ENCODE measurements at places on chromosomes 3 and 15. TPM values are rescaled to one million over a fixed set of nuclear protein-coding genes. Genes with fewer than 3 reads are reported as not detected.

GRCh38 chr3:59126446-59126845, 76.6 kb upstream of the CFAP20DC start:
- DNase-seq: no peak

DNA sequence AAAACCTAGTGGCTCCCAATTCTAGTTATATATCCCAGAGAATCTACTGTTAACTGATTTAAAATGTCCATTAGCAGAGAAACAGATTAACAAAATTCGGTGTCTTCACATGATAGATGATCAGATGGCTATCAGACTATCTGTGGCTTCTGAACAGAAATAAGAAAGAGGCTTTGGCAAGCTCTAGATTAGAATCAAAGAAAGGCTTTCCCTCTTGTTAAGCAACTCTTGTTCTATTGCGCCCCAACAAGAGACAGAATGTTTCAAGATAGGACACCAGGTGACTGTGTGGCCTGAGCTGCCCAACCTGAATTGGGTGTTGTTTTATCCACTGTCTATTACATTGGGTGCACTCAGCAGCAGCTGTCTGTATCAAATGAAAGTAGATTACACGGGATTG, 483.7 kb downstream of the FHIT start:
- DNase-seq: no peak

DNA sequence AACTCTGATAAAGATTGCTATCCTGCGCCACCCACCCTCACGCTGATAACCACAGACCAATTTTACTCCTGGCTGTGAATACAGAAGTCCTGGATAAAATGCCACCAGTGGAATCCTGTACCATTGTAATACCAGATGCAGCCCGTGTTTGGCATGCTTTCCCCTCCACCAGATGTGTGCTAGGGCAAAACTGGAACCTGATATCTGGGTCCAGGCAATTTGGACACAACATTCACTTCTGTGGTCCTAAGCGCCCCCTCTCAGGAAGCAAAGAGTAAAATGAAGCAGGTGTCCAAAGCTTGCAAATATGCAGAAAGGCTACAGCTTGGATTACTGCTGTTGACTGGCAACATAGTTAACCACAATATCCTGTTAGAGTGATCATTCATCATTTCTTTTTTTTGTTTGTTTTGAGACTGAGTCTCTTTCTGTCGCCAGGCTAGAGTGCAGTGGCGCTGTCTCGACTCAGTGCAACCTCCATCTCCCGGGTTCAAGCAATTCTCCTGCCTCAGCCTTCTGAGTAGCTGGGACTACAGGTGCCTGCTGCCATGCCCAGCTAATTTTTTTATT, 32.8 kb downstream of the LOXL1 start:
- no peak for DNase-seq

DNA sequence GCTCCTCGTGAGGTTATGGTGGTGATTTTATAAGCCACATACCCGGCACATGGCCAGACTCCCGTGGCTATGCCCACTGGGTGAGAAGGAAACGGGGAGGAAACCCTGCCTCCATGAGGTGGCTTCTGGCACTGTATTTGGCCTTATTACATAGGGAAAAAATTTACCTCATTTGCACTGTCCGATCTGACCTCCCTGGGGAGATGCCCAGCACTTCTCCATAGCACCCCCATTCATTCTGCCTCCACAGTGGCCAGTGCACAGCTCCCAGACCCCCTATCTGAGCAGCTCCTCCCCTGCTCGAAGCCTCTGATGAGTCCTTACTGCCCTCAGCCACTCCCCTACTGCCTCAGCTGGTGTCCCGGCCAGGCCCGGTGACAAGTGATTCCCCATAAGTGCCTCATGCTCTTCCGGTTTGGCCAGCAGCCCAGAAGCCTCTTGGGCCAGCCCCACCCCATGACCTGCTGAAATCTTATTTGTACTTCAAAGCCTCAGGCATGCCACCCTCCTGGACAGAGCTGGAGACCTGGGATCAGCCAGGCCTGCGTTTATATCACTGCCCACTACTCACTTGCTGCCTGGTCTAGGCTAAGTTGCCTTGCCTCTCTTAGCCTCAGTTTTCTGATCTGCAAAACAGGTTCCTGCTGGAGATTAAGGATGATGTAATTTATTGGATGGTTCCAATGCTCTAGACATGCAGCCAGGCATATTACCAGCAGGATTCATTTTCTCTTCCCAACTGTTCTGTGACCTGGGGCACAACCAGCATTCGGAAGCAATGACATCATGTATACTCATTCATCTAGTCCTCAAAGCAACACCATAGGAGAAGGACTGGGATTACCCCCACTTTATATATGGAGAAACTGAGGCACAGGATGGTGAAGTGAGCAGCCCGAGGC, 30.6 kb upstream of the SLC6A6 start:
- peak; percentile 91 for DNase-seq

GRCh38 chr3:113630956-113631542, 65.4 kb downstream of the USF3 start:
- DNase-seq: no peak

DNA sequence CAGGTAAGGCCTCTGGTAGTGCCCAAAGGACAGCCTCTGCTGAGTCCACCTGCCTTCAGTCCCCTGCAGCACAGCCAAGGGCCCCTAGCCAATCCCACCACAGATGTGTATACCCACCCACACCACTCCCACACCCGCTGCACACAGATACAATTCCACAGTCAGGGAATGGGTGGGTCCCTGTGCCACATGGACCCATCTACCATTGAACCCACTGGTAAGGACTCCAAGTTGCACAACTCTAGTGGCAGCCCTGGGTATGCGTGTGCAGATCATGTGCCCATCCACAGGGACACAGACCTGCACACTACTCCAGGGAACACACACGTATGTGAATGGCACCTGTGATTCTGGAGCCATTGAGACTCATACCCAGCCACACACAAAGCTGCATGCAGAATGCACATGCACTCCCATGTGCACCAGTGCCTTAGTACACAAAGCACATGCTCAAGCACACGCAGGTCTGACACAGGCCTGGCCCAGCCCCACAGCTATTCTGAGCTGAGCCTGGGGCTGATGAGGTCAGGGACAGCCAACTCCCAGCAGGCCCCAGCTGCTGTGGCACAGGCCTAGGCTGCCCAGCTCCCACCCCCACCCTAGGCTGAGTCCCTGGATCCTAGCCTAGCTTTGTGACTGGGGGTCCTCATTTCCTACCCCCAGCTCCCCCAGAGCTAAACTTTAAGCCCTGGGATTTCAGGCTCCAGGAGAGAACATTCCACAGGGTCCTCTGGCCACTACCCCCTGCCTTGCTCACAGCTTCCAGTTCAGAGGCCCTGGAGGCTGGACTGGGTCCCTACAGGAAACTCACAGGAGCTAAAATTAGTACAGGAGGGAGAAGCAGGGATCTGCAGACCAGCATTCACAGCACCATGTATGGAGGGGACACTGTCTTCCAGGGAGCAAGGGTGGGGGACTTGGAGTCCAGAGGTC, 2.7 kb upstream of the ALS2CL start:
- peak; percentile 90 for DNase-seq

- DNase-seq: no peak
These were observed 294.6 kb downstream of the MEX3B start for GRCh38 chr15:81751256-81751655.

Gene KBTBD13
- total RNA-seq: 1.4 TPM

Gene PCLAF
- 1.6 TPM for total RNA-seq

Gene UROC1
- total RNA-seq: not detected

Gene SLCO2A1
- total RNA-seq: 0.07 TPM
